Renal cortical epithelial cell (primary cell): ENCODE measurements at places on chromosomes 16 and 17. TPM values are rescaled to one million over a fixed set of nuclear protein-coding genes. Genes with fewer than 3 reads are reported as not detected.

DNA sequence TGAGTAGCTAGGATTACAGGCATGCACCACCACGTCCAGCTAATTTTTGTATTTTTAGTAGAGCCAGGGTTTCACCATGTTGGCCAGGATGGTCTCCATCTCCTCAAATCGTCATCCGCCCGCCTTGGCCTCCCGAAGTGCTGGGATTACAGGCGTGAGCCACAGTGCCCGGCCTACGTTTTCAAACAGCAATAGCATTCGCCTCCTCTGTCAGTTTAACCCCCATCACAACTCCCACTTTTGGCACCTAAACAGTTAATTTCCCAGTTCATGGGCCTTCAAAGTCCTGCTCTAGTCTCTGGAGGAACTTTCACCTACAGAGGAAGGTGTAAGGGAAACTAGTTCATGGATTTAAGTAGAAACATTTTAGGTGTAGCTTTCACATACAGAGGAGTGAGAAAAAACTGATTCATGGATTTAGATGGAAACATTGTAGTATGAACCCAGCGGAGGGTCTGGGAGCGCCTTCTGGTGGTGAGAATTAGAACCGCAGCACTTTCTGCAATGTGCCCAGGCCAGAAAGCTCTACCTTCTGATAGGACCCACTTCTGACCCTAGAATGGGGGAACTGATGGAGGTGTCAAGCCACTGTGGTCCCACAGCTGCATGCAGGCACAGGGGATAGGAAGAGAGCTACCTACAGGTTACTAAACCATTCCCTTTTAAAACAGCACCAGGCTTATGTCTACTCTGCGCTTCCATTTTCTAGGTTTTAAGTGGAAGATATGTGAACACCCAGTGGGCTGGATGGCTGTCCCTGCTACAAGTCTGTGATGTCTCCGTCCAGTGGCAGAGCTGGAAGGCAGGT is 12.0 kb upstream of the MEOX1 start:
- peak; percentile 54 for DNase-seq

- DNase-seq = no peak
These were observed 4.0 kb downstream of the TAC4 start for GRCh38 chr17:49843774-49844350.

- DNase-seq = peak; percentile 80
These were observed 158.5 kb upstream of the CACNG5 start for GRCh38 chr17:66676421-66676820.

GRCh38 chr17:74431568-74432423 is at the start of gene GPRC5C:
TSS of gene GPRC5C (plus strand) at chr17:74432088. CDS start at chr17:74439777, 7,689 bp downstream.
- peak; percentile 68 for DNase-seq

GRCh38 chr16:659618-660017 is 8.3 kb upstream of the RHOT2 start:
- no peak for DNase-seq

GRCh38 chr17:44074231-44074910 is 3.8 kb downstream of the G6PC3 start:
- DNase-seq = no peak

DNA sequence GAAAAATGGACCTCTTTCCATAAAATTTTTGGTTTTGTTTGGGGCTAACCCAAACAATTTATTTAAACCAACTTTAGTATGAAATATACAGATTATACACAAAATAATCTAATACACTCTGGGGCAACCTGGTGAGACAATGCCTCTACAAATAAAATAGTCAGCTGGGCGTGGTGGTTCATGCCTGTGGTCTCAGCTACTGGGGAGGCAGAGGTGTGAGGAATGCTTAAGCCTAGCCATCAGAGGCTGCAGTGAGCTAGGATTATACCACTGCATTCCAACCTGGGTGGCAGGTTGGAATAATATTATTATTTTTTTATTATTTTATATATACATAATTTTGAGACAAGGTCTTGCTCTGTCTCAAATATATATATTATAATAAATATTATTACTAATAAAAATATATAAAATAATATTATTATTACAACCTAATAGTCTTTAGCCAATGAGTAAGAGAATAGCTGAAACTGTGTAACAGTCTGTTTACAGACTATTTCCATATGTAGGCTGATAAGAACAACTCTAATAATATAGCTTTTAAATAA is 50.5 kb downstream of the GLG1 start:
- peak; percentile 25 for DNase-seq

PLD2 gene
- 16.0 and 21.3 TPM in 2 replicates for total RNA-seq

FBXW10 gene
- total RNA-seq = 0.05 TPM in 1 of 2 replicates, not detected in the other

SOX15 gene
- total RNA-seq = 0.60 and 2.4 TPM in 2 replicates
